A549 treated with ZK216348 at 1 μM for 4 hours (cell line): ENCODE measurements at places on chromosomes 12 and 14. TPM values are rescaled to one million over a fixed set of nuclear protein-coding genes. Genes with fewer than 3 reads are reported as not detected.

GALNT8 gene
- total RNA-seq: not detected in 5 replicates

TAS2R42 gene
- total RNA-seq: not detected in 5 replicates

ALX1 gene
- total RNA-seq: 4.6 to 5.8 TPM (median 5.3 TPM) in 5 replicates

KLRB1 gene
- not detected in 5 replicates for total RNA-seq

RNASE3 gene
- total RNA-seq: not detected in 5 replicates

NGB gene
- total RNA-seq: not detected in 5 replicates

RGS6 gene
- 0.05 TPM in 1 of 5 replicates, not detected in the others for total RNA-seq

FSCB gene
- not detected in 5 replicates for total RNA-seq

ESPL1 gene
- total RNA-seq: 10.5 to 24.6 TPM (median 22.1 TPM) in 5 replicates

MLF2 gene
- 221 to 313 TPM (median 302 TPM) in 5 replicates for total RNA-seq

ASCL1 gene
- total RNA-seq: not detected in 5 replicates

ATP2B1 gene
- total RNA-seq: 50.7 to 95.6 TPM (median 55.2 TPM) in 5 replicates

FZD10 gene
- not detected in 5 replicates for total RNA-seq

CYP27B1 gene
- 0.86 to 4.5 TPM (median 2.7 TPM) in 5 replicates for total RNA-seq

SOCS2 gene
- 15.7 to 25.1 TPM (median 20.4 TPM) in 5 replicates for total RNA-seq

KRT2 gene
- not detected in 5 replicates for total RNA-seq

C12orf50 gene
- not detected in 5 replicates for total RNA-seq

DBX2 gene
- not detected in 5 replicates for total RNA-seq

IKZF4 gene
- total RNA-seq: 1.9 to 3.0 TPM (median 2.5 TPM) in 5 replicates

PMCH gene
- total RNA-seq: not detected in 5 replicates

ST8SIA1 gene
- total RNA-seq: 0.11 TPM in 1 of 5 replicates, not detected in the others

TMEM19 gene
- total RNA-seq: 28.3 to 37.0 TPM (median 33.8 TPM) in 5 replicates

MYO1H gene
- total RNA-seq: not detected in 5 replicates

DYRK2 gene
- 7.6 to 13.8 TPM (median 11.6 TPM) in 5 replicates for total RNA-seq

MYF6 gene
- total RNA-seq: not detected in 5 replicates

RXYLT1 gene
- total RNA-seq: 24.3 to 28.0 TPM (median 27.6 TPM) in 5 replicates

GPR68 gene
- total RNA-seq: 0.18 to 0.21 TPM (median 0.19 TPM) in 3 of 5 replicates, not detected in the others

MTA1 gene
- total RNA-seq: 46.8 to 93.0 TPM (median 83.4 TPM) in 5 replicates

P2RX2 gene
- not detected in 5 replicates for total RNA-seq

GRIN2B gene
- 4.5 to 4.8 TPM (median 4.7 TPM) in 5 replicates for total RNA-seq

SAMD4A gene
- 7.6 to 9.9 TPM (median 8.8 TPM) in 5 replicates for total RNA-seq

CD9 gene
- 232 to 271 TPM (median 254 TPM) in 5 replicates for total RNA-seq

MCRS1 gene
- 48.6 to 69.1 TPM (median 67.9 TPM) in 5 replicates for total RNA-seq
